MM.1S (cell line): ENCODE measurements at places on chromosomes 16 and 17.

- H3K27ac ChIP-seq = no peak overlapping the region
- H3K36me3 ChIP-seq = no peaks in the 10 kb centered on the region
- H3K27me3 ChIP-seq = peaks cover 89% of the 10 kb centered on the region
- H3K4me3 ChIP-seq = no peak overlapping the region
- no peak for DNase-seq
Measured at GRCh38 chr16:1275791-1276579, 20.1 kb downstream of the TPSD1 start.

- no peak overlapping the region for H3K27ac ChIP-seq
- no peak for DNase-seq
- H3K27me3 ChIP-seq = peaks cover 30% of the 10 kb centered on the region
- no peaks in the 10 kb centered on the region for H3K4me1 ChIP-seq
- H3K4me3 ChIP-seq = no peak overlapping the region
- H3K36me3 ChIP-seq = no peaks in the 10 kb centered on the region
Measured at GRCh38 chr16:49696414-49697101, 159.4 kb downstream of the ZNF423 start.

GRCh38 chr17:61463316-61464129, 11.3 kb downstream of the TBX4 start:
- no peak overlapping the region for H3K27ac ChIP-seq
- peaks cover 21% of the 10 kb centered on the region for H3K27me3 ChIP-seq
- DNase-seq = no peak
- H3K36me3 ChIP-seq = no peaks in the 10 kb centered on the region
- H3K4me3 ChIP-seq = no peak overlapping the region
- H3K4me1 ChIP-seq = no peaks in the 10 kb centered on the region

DNA sequence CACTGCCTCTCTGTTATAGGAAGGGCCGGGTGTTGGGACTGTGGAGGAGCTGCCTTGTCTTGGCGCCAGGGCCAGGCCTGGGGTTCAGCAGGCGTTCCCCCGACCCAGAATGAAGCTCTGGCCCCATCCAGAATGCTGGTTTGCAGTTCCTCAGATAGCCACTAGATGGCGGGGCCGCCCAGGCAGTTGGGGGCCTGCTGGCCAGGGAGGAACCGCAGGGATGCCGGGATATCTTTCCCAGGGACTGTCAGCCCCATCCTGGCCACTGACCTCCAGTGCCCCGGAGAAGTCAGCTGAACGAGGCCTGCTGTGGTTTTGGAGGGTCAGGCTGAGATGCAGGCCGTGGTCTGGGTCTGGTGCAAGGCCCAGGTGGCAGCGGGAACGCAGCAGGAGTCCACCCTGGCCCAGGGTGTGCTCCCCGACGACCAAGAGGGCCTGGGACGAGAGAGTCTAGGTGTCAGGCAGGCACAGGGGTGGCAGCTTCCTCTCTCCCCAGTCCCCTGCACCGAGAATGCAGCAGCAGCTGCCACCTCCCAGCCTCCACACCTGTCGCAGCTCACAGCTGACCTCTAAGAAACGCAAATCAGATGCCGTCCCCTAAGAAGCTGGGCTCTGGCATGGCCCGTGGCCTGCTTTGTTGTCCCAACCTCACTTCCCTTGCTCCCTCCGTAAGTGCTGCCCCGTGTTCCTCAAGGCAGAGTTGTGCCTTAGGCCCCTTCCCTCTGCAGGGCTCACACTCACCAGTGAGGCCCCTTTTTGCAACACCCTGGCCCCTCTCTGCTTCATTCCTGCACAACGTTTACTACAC, 51.2 kb downstream of the RMI2 start:
- no peaks in the 10 kb centered on the region for H3K4me1 ChIP-seq
- no peak overlapping the region for H3K4me3 ChIP-seq
- H3K36me3 ChIP-seq = no peaks in the 10 kb centered on the region
